ENCODE measurements at places on chromosomes 12 and 14. TPM values are rescaled to one million over a fixed set of nuclear protein-coding genes. Genes with fewer than 3 reads are reported as not detected.

KDM5A gene
- 36.8 TPM for total RNA-seq

MIP gene
- not detected for total RNA-seq

CACNA1C gene
- total RNA-seq = 3.6 TPM

DCN gene
- total RNA-seq = 2,074 TPM

TMEM179 gene
- 0.49 TPM for total RNA-seq

DNA sequence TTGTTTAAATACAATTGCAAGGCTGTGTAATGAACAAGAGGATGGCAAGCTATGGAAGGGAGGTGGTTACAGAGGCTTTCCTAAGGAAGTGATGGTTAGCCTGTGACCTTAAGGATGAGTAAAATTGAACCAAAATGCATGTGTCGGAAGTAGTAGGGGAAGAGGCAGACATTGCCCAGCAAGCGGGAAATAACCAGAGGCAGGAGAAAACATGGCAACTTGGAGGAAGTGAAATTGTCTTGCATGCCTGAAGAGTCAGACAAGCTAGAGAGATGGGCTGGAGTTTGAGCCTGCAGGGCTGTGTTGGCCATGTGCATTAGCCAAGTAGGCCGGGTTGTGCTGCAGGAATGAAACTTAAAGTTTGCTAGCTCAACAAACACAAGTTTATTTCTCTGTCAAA lies 96.2 kb downstream of the BTG1 start:
- no peak for DNase-seq

GRCh38 chr14:100669011-100669412 lies 57.7 kb upstream of the DLK1 start:
- DNase-seq = no peak

DNA sequence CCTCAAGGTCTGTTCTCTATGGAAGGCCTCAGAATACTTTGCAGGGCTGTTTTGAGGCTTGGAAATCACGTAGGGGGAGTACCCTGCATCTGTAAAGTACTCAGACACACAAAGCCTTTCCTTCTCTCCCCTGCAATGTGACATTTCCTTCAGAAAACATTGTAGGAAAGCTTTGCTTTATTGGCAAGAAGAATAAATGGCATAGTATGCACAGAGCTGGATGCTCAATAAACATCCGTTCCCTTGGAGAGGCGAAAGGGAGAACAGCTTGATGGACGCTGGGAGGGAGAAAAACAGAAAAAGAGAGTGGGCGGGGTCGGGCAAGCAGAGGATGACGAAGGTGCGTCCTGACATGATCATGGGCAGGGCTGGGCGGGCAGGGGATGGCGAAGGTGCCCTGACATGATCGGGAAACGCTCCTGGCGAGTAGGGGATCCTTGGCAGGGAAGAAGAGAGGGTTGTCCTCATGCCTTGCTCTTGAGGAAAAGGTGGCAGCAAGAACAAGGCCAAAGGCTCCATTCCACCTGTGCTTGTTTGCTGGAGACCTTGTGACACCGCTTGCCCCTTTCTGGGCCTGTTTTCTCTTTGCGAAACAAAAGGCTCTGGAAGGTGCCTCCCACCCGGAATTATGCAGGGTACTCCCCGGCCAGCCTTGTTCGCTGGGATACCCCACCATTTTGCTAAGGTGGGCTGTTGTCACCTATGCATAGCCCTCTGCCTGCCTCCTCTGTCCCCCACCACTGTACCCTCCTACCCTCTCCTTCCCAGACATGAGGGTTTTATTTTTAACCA lies 21.1 kb downstream of the IRF2BPL start:
- no peak for DNase-seq

DNA sequence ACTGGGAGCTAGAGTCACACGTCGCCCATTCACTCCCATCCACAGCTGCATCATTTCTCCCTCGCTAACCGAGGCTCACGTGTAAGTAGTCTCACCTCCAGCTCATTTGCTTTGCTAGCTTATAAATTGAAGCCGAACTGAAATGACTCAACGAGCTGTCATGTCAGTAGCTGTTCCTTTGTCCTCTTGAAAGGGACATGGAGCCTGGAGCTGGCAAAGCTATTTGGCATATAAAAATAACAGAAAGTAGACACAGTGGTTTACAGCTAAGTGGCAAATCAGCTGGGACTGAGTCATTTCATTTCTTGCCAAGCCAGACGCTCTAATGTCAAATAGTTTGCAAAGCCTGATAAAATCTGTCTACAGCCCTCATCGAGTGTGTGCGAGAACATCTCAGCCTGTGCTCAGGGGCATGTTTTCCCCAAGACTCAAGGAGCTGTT lies 114.4 kb upstream of the TMEM233 start:
- no peak for DNase-seq

GRCh38 chr14:101075801-101076413 lies 172.4 kb upstream of the RTL1 start:
- DNase-seq = no peak

- DNase-seq = no peak
Measured at GRCh38 chr14:102431751-102432150, 69.0 kb downstream of the TECPR2 start.

GRCh38 chr12:9760699-9761418 lies at the start of gene CD69:
CD69 (minus strand) TSS chr12:9760901; CDS start chr12:9760820, 81 bp downstream.
- DNase-seq = no peak

DNA sequence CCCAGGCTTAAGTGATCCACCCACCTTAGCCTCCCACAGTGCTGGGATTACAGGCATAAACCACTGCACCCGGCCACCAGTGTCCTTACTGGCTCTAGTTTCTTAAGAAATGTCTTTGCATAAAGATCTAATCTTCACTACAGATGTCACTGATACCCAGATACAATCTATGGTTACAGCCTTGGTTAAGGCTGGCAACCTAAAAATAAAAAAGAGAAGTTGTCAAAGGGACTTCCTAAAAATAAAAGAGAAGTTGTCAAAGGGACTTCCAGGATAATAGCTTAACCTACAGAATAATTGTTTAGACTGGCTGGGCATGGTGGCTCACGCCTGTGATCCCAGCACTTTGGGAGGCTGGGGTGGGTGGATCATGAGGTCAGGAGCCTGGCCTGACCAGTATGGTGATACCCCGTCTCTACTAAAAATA lies 27.6 kb downstream of the ETFBKMT start:
- peak; percentile 43 for DNase-seq

DNA sequence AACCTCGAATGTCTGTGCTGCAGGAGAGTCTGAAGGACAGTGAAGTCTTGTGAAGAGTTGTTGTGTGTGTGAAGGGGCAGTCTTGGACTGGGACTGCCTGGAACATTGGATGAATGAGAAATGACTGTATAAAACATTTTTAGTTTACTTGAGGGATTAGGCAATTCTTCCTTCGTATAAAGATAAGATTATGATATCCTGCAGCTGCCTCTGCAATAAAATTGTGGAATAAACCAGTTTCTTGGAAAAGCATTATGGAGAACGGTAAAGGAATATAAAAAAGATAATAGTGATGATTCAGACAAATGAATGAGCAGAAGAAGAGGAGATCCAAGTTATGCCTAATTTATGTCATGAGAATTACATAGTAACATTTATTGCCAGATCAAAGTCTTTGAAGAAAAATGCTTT lies 30.9 kb upstream of the LUM start:
- peak; percentile 86 for DNase-seq

GRCh38 chr12:48280572-48280971 lies 70.1 kb downstream of the ZNF641 start:
- DNase-seq = no peak
